Activated CD4-positive, alpha-beta memory T cell treated with anti-CD3 and anti-CD28 coated beads, Interleukin-2, amount 10 ng/mL, durations not matched to agents 7 days and 5 days (primary cell): ENCODE measurements at places on chromosomes 2 and 18. TPM values are rescaled to one million over a fixed set of nuclear protein-coding genes. Genes with fewer than 3 reads are reported as not detected.
A peak's percentile ranks its signal among the peaks of the same experiment; 100 is the strongest.

The MFSD2B gene
- total RNA-seq = not detected

The PDCD1 gene
- total RNA-seq = 17.2 TPM

The ARMC9 gene
- total RNA-seq = 0.50 TPM

DNA sequence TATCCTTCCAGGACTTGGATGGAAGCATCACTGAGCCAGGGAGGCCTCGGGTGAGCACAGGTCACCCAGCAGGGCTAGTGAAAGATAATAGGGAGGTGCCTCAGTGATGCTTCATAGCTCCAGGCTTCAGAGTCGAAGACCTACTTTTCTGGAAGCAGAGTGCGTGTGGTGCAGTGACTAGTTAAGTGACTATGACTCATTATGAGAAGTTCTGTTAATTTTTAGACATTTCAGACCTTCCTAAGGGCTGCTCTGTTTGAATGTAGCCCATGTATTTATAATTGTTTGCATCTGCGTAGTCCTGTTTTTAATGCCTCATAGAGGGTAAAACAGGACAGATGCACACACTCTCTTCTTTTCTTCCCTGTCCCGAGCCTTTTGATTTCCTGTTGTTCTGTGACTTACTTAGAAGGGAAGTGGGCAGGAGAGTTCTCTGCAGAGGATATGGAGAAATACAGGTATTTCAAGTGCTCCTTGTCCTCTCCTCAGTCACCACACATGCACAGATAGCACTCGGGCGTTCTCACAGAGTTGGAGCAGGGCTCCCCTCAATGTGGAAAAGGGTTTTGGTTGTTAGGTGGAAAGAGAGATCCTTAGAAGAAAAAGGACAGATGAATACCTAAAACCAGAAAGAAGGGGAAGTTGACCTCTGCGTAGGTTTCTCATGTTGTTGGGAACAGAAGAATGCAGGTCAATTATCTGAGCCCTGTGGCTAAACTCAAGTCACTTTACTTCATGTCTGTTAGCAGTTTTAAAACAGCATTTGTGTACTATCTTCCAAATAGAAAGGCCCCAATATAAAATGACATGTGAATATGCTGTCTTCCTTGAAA is 34.7 kb downstream of the RALB start:
- peak overlapping the region; percentile 43 for H3K4me3 ChIP-seq
- H3K27ac ChIP-seq = peak overlapping the region; percentile 89
- peaks cover 75% of the 10 kb centered on the region for H3K4me1 ChIP-seq
- H3K27me3 ChIP-seq = no peaks in the 10 kb centered on the region
- DNase-seq = peak; percentile 54

The METAP1D gene
- total RNA-seq = 2.8 TPM

The PAX3 gene
- not detected for total RNA-seq

DNA sequence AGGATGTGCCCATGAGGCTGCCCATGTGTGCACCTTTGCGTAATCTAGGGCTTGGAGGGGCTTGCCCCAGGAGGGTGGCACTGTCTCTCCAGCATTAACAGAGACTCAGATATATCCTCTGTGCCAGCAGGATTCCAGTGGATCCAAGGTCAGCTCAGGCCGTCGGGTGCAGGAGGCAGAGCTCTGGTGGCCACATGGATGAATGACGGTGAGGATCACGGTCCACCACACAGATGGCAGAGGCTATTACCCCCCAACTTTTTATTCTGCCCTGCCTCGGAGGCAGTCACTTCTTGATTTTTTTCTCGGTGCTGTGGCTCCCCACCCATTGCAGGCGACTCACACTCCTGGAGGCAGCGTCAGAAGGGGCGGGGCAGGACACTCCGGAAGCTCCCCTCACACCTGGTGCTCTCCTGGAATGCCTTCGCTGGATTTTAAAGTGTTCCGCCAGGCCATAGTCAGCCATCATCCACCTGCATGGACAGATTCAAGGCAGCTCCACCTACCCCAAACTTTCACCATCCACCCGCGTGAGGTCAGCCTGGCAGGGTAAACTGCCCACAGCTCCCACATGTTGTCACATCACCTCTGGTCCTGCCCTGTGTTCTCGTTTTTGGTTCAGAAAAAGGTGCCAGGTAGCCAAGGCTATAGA is 602.9 kb upstream of the RAB6C start:
- H3K36me3 ChIP-seq = no peaks in the 10 kb centered on the region
- no peak for DNase-seq
- H3K4me3 ChIP-seq = no peak overlapping the region
- no peak overlapping the region for H3K27ac ChIP-seq
- no peaks in the 10 kb centered on the region for H3K4me1 ChIP-seq
- no peaks in the 10 kb centered on the region for H3K27me3 ChIP-seq

DNA sequence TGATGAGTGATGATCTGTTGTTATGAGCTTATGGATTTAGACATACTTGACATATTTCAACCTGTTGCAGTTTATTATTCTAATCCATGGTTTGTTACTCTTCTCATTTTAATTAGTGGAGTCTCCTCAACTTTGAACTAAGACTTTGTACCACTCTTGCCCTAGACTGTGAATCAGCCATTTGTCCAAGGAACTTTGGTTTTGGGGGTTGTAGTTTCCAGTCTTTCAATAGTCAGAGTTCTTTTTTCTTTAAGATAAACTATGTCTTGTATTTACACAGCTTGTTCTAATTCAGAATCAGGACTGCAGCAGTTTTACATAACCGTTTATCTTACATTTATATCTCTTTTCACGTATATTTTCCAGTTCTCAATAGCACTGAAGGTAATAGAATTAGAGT is 133.6 kb downstream of the GULP1 start:
- H3K4me1 ChIP-seq = no peaks in the 10 kb centered on the region
- no peaks in the 10 kb centered on the region for H3K27me3 ChIP-seq
- H3K36me3 ChIP-seq = no peaks in the 10 kb centered on the region
- H3K4me3 ChIP-seq = no peak overlapping the region

DNA sequence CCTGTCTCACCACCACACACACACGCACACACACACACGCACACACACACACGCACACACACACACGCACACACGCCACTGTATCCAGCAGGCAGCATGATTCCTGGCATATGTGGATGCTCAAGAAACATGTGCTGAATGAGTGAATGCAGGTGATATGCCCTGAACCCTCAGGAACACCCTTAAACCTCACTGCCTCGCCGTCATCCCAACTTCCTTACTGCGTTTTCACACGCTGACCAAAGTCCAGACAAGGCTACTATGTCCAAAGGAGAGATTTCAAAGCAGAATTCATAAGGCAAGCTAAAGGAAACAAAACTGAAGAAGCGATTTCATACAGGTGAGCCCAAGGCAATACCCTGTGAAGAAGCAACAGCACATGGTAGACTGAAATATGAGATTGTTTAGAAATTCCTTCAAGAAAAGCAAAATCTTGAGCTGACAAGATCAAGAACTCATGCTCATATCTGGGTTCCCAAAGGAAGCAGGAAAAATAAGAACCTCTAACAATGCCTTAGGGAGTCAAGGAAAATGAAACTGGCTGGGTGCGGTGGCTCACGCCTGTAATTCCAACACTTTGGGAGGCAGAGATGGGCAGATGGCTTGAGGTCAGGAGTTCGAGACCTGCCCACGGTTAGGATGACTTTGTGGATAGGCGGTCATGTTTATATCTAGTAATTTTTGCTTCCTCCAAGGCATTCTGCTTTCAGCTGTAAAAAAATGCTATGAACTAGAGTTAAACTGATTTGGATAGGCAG is 69.1 kb downstream of the TNFRSF11A start:
- DNase-seq = no peak
- H3K27ac ChIP-seq = no peak overlapping the region
- H3K36me3 ChIP-seq = peaks cover 9% of the 10 kb centered on the region
- peaks cover 42% of the 10 kb centered on the region for H3K4me1 ChIP-seq
- H3K4me3 ChIP-seq = no peak overlapping the region

The ASB18 gene
- total RNA-seq = not detected

- no peak for DNase-seq
- peaks cover 2% of the 10 kb centered on the region for H3K27me3 ChIP-seq
- H3K4me1 ChIP-seq = no peaks in the 10 kb centered on the region
Observed at GRCh38 chr2:160565099-160565845, 71.7 kb upstream of the RBMS1 start.

DNA sequence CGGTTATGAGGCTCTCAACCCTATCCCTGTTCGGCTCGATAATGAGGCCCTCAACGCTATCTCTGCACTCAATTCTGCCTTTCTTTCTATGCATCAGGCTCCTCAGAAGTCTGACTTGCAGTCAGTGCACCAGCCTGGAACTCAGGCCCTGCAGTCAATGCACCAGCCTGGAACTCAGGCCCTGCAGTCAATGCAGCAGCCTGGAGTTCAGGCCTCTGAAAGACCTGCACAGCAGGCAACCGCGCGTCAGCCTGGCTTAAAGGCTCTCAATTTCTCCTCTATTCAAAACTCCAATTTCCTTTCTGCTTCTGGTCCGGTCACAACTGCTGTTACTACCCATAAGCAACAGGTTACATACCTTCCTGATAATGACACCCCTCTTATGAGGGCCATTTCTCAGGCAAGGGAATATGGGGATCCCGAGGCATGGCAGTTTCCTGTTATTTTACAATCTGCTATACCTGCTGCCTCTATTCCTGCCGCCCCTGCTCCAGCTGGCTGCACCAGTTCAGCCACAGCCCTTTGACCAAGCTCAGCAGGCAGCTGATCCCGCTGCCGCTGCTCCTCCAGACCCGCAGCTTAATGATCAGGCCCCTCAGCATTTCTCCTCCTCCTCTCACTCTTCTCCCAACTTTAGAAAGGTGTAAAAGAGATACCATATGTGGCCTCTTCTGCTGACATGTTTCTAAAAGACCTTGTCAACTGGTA is 933.6 kb upstream of the FANCL start:
- H3K4me1 ChIP-seq = no peaks in the 10 kb centered on the region
- H3K27ac ChIP-seq = no peak overlapping the region
- no peak for DNase-seq
- no peak overlapping the region for H3K4me3 ChIP-seq

DNA sequence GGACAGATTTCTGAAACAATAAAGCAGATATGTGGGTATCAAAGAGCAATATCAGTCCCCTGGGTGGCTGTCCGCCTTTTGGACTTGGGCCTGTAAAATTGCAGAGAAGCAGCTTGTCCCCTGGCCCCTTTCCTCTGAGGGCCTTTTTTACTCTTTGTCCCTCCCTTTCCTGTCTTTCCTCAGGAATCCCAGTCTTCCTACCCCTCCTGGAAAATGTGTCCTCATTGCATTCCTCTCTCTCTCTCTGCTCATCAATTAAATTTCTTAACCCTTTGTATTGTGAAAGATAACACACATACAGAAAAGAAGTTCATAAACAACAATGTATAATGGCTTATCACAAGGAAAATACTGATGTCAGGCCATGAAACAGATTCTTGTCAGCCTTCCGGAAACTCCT is 3.0 kb upstream of the GRB14 start:
- no peak overlapping the region for H3K4me3 ChIP-seq
- no peaks in the 10 kb centered on the region for H3K36me3 ChIP-seq
- peaks cover 17% of the 10 kb centered on the region for H3K27me3 ChIP-seq
- H3K4me1 ChIP-seq = no peaks in the 10 kb centered on the region
- H3K27ac ChIP-seq = no peak overlapping the region

DNA sequence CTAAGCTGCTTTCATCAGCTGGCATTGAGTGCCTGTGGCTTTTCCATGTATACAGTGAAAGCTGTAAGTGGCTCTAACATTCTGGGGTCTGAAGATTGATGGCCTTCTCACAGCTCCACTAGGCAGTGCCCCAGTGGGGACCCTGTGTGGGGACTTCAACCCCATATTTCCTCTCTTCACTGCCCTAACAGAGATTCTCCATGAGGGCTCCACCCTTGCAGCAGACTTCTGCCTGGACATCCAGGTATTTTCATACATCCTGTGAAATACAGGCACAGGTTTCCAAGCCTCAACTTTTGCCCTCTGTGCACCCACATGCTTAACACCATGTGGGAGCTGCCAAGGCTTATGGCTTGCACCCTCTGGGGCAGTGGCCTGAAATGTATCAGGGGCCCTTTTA is 188.2 kb upstream of the SYT4 start:
- no peaks in the 10 kb centered on the region for H3K36me3 ChIP-seq
- H3K4me1 ChIP-seq = no peaks in the 10 kb centered on the region
- DNase-seq = no peak

The CHRND gene
- total RNA-seq = not detected

The PCARE gene
- total RNA-seq = not detected

The DSG3 gene
- total RNA-seq = not detected
